ENCODE measurements at places on chromosomes 12 and 14.
A peak's percentile ranks its signal among the peaks of the same experiment; 100 is the strongest.

GRCh38 chr12:57127101-57127725, 1.1 kb upstream of the LRP1 start:
- DNase-seq: peak; percentile 22

DNA sequence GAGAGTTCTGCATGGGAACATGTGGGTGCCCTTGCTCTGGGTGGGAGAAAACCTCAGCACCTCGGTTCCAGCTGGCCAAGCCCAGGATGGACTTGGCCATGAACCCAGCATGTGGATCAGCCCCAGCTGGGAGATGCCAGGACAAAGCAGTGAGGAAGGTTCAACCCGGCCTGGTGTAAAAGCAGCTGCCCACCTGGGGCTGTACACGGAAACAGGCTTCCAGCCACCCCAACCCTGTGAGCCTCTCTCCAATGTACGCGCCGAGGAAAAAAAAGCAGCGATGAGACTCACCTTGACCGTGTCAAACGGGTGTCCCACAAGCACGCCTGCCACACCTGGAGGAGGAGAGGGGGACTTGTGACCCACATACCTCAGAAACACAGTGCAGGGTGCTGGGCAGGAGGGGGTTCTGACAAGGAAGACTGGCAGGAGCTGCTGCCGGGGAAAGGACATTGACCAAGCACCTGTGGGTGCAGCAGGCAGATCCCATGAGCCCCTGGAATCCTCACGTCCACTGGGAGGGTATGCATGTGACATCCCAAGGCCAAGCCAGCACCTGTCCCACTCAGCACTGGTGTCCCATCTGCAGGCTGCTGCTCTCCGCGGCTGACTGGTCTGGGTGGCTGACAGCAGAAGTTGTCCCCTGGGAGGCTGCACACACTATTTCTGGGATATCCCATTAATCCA, 7.5 kb downstream of the SLC25A29 start:
- DNase-seq: no peak

DNA sequence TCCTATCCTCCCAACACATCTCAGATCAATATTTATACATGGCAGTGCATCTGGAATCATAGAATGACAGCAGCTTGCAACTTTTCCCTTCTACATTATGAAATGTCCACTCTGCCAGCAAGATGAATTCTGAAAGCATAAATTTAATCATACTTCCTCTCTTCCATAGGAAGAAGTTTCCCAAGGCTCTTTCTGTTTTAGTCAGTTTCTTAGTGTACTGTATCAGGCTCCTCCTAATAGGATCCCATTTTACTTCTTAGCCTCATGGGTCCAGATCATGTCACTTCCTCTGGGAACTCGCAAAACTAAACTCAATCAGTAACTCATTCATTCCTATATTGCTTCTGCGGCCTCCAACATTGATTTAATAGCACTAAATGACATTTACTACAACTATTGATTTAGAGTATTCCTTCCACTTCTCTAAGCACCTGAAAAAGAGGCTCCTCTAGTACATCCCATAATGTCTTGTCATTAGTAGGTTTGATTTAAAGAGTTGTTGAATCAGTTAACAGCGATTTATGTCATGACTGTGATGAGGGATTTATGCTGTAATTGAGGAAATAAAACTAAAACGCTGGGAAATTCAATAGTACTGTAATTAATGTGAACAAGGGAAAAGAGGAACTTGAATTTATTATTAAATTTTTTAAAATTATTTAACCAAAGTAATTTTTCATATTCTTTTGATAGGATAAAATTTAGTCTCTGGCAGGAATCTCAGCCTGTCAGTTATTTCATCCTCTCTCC, 4.0 kb downstream of the CLEC1A start:
- DNase-seq: no peak

- DNase-seq: no peak
Observed at GRCh38 chr12:51906430-51907082, 748 bp upstream of the ACVRL1 start.

DNA sequence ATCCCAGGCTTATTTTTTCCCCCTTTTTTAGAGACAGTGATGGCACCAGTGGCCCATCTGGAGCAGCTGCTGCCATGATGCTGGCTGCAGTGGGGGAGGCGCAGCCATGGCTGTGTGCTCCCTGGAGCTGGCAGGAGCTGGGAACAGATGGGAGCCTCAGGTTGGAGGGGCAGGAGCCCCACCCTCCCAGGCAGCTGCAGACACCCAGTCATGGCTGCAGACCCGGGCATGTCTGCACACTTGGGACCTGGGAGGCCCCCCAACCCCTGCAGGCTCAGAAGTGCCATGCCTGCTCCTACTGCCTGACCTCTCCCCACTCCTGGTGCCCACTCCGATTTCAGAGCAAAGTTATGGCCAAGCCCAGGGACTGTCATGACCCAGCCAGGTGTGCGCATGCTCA, 25.1 kb downstream of the CDKL1 start:
- DNase-seq: no peak

DNA sequence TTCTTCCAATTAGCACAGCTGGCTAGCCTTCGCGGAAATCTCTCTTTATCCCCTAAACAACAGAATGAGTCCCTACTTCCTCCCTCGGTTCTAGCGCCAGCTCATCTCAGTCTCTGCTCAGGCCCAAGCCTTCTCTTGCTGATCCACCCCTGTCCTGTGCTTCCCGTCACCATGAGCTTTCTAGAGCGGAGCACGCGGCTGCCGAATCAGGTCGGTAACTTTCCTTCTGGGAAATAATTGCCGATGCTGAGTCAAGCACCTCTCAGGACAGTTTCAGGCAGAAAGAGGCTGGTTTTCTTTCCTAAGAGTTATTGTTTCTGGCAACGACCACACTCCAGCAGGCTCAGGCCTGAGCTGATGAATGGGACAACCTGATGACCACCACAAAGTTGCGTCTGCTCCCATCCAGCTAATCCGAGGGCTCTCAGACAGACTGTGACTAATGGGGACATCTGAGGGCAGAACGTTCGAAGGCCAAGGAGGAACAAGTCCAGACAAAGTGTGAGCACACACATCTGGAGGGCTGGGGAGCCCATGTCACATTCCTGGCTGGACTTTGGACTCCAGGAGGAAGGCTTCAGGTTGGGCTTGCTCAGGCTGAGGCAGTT, 13.6 kb upstream of the GPR68 start:
- DNase-seq: no peak

DNA sequence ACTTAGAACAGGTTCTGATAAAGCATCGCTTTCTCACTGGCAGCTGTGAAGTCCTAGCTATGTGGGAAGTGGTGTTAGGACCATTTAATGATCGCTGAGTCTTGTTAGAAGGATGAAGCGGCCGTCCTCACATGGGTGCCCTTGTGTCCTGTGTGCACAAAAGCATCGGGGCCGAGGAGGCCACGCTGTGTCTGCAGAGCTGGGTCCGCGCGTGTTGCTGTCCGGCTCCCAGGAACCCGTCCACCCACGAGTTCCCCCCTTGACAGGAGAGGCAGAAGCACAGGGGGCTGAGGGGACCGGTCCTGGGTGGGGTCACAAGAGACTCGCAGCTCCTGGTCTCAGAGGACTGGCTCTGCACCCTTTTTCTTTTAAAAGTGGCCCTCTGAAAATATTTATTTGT, 90.4 kb downstream of the ADGRD1 start:
- DNase-seq: no peak

DNA sequence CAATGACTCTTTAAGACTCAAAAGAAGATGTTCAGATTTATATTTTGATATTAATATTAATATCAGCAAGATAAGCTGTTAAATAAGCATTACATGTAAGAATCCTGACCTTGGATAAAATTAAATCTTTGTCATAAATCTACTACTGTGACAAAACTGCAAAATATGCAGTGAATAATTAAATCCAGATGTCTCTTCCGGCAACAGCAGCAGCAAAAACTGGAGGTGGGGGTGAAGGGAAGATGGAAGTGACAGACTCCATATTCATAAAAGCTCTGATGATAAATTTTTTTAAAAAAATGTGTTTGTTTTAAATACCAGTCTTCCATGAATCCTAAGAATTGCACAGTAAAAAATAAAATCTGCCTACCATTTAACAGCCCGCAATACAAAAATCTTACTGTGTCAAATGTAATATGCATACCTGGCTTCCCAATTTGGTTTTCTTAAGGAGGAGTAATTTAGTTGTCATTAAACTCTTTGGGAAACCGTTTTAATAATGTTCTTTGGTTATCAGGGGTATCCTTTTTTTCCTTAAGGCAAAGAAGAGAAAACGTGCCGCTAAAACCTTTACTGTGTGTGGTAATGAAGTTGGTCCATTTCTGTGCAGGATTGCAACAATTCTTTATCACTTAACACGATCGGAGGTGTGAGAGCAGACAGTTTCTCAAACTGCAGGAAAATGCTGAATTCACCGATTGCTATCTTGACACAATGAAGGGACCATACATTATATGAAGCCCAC, 478.2 kb downstream of the DIO2 start:
- DNase-seq: no peak

GRCh38 chr12:24109381-24110039, 160.0 kb upstream of the SOX5 start:
- DNase-seq: no peak

GRCh38 chr12:66418908-66419307, 116.6 kb downstream of the HELB start:
- no peak for DNase-seq

DNA sequence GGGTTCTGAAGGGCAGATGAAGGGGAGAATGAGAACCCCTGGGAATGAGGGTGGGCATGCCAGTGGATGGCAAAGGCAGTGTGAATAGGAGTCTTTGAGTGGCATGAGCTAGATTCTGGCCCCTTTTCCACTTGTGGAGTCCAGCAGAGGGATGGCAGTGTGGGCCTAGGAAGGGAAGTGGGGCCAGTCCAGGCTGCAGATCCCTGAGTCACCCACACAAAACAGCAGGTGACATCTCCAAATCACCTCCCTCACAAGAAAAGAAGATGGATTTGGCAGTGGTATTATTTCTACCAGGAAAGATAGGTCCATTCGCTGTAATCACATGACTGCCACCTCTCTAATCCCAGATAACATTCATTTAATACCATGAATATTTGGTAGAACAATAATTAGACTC, 151.3 kb downstream of the TTC7B start:
- no peak for DNase-seq

- no peak for DNase-seq
Observed at GRCh38 chr12:83472772-83473171, 786.1 kb downstream of the TMTC2 start.

All from stimulated activated CD4-positive, alpha-beta T cell treated with anti-CD3 and anti-CD28 coated beads, Interleukin-1b, Interleukin-23, amount 100 ng/mL, for 1 hour (primary cell).